ENCODE measurements at places on chromosomes 7 and 10. TPM values are rescaled to one million over a fixed set of nuclear protein-coding genes. Genes with fewer than 3 reads are reported as not detected.

- H3K27ac ChIP-seq, result no peak overlapping the region
- no peaks in the 10 kb centered on the region for H3K27me3 ChIP-seq
- H3K36me3 ChIP-seq, result no peaks in the 10 kb centered on the region
- no peak overlapping the region for H3K4me3 ChIP-seq
These were observed 162.8 kb upstream of the BMPER start for GRCh38 chr7:33742521-33742920.

- no peak overlapping the region for H3K4me3 ChIP-seq
- no peak overlapping the region for H3K27ac ChIP-seq
- no peaks in the 10 kb centered on the region for H3K4me1 ChIP-seq
- H3K27me3 ChIP-seq, result no peaks in the 10 kb centered on the region
- no peak for DNase-seq
These were observed 149.5 kb upstream of the PHF14 start for GRCh38 chr7:10824154-10824553.

PVRIG gene
- not detected for total RNA-seq

ADCY1 gene
- total RNA-seq, result not detected

NMT2 gene
- 5.2 TPM for total RNA-seq

DNA sequence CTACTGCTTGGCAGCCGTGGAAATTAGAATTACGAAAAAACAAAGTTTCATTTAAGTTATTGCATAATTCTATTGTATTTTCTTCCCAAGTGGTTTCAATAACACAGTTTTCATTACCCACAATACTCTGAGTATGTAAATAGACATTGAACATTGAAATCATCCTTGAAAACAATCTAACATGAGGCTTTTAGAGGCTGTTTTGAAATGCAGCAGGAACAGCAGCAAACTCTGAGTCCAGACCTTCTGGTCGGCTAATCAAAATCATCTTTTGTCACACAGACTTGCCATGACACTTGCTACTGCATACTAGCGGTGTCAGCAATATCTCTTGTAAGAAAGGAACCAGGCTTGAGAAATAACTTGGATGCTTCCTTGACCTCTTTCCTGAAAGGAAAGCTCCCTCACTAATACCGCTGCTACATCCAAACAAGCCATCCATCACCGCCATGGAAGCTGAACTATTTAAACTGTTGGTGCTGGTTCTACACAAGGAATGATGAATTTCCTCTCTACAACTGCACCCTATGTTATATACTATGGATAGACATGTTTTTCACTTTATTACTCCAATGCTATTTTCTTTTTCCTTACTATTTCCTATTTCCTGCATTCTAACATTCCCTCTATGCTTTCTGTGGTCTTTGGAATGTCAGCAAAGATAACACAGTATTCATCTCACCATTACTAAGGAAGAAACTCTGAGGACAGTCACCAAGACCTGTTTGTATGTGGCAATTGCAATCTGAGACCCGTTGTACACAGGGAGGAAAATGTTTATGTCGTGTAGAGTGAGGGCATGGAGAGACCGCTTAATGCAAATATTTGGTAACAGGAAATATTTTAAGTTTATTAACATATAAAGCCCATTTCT lies 130.8 kb downstream of the ITGA8 start:
- H3K4me3 ChIP-seq, result no peak overlapping the region
- H3K27ac ChIP-seq, result no peak overlapping the region
- no peak for DNase-seq
- H3K4me1 ChIP-seq, result no peaks in the 10 kb centered on the region

PAPOLB gene
- total RNA-seq, result 0.60 TPM

- H3K36me3 ChIP-seq, result peaks cover 19% of the 10 kb centered on the region
- no peak overlapping the region for H3K4me3 ChIP-seq
- DNase-seq, result no peak
- no peak overlapping the region for H3K27ac ChIP-seq
- H3K4me1 ChIP-seq, result no peaks in the 10 kb centered on the region
These were observed 77.9 kb upstream of the MXI1 start for GRCh38 chr10:110129490-110129889.

SVOPL gene
- total RNA-seq, result not detected

GRCh38 chr7:127997226-127997922 lies 33.9 kb downstream of the LRRC4 start:
- H3K4me3 ChIP-seq, result no peak overlapping the region
- no peaks in the 10 kb centered on the region for H3K36me3 ChIP-seq
- no peak overlapping the region for H3K27ac ChIP-seq

DNA sequence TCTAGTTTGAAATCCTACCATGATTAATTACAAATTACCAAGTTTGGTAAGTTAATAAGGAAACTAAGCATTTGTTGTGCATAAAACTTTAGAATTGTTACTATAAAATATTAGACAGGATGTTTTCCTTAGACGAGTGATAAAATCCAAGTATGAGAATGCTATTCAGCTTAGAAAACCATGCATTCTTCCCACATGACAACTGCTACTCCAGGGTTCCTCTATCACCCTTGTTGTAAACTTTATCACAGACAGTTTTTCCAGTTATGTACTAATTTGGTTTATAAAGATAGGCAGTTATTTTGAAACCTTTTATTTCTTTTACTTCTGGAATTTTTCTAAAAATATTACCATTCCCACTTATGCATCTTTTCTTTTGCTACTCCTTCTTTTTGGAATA lies 52.0 kb downstream of the SIRT1 start:
- no peaks in the 10 kb centered on the region for H3K27me3 ChIP-seq
- H3K4me3 ChIP-seq, result no peak overlapping the region
- no peak overlapping the region for H3K27ac ChIP-seq
- H3K36me3 ChIP-seq, result no peaks in the 10 kb centered on the region
- no peak for DNase-seq

Data from transverse colon (tissue), 4 donors.